Hematopoietic multipotent progenitor cell treated with erythropoietin and hydrocortisone succinate and interleukin-3 and kit ligand, for 17 days (in vitro differentiated cells): ENCODE measurements at places on chromosomes 13 and 19.

- peak; percentile 51 for DNase-seq
Measured at GRCh38 chr19:43779147-43779819, 1.5 kb downstream of the KCNN4 start.

DNA sequence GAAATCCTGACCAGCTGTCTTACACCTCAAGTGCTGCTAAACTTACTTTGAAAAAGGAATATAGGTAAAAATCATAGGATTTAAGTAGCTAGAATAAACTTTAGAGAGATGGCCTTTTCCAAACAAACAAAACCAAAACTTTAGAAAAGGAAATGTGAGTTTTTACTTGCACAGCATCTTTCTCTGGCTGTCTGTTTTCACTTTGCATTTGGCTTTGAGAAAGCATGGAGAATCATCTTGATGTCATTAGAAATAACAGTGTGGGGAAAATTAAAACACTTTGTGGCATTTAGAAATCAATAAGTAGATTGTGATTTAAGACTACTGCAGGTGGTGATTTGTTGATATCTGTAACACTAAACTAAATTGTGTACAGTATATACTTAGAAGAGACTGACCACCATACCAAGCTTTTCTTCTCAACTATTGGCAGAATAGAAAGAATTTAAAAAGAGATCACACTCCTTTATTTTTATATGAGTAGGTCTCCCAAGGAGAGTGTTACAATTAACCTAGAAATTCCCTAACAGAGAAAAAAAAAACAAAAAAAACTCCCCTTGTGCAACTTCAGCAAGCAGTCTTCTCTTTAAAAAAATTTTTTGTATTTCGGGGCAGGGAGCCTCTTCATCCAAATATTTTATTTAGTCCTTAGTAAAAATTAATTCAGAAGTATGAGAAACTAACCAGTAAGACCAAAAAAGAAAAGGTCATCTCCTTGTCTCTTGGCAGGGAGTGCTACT lies 6.1 kb downstream of the WDFY2 start:
- no peak for DNase-seq

DNA sequence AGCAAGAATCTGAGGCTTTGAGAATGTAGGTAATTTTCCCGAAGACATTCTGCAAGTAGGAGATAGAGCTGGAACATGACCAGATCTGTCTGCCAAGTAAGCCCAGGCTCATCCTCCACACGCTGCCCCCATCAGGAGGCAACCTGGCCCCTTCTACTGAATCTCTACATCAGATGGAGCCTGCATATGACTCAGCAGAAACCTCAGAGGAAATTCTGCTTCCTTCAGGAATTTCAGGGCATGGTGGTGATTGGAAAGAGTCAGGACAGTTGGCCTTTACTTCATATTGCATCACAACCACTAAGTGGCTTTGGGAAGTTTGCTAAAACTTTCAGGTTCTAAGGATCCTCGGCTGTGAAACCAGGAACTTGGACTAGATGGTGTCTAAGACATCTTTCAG lies 85.2 kb downstream of the LRRC63 start:
- no peak for DNase-seq

DNA sequence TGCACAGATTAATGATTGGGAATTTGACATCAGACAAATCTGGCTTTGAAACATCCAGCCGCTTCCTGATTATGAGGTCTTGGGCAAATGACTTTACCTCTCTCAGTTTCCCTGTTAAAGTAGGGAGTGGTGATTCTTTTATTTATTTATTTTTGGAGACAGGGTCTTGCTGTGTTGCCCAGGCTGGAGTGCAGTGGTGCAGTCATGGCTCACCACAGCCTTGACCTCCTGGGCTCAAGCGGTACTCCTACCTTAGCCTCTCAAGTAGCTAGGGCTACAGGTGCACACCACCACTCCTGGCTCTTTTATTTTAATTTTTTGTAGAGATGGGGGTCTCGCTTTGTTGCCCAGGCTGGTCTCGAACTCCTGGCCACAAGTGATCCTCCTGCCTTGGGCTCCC lies 2.7 kb downstream of the PSMD8 start:
- DNase-seq, result no peak

GRCh38 chr19:1259206-1259875 lies 9.8 kb upstream of the CIRBP start:
- peak; percentile 55 for DNase-seq

DNA sequence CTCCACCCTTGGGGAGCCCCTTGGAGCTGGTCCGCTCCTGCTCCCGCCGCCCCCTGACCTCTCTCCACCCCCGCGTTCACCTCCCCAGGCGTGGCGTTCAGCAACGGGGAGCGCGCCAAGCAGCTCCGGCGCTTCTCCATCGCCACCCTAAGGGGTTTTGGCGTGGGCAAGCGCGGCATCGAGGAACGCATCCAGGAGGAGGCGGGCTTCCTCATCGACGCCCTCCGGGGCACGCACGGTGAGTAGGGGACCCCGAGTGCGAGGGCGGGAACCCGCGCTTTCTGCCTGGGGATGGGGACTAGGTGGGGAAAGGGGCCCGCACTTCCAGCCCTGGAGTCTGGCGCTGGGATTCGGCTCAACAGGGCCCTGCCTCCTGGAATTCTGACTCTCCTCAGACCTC lies 1.7 kb downstream of the CYP2A13 start:
- DNase-seq, result no peak

- DNase-seq, result no peak
Measured at GRCh38 chr13:64866331-64866730, 2363.8 kb downstream of the PCDH9 start.

DNA sequence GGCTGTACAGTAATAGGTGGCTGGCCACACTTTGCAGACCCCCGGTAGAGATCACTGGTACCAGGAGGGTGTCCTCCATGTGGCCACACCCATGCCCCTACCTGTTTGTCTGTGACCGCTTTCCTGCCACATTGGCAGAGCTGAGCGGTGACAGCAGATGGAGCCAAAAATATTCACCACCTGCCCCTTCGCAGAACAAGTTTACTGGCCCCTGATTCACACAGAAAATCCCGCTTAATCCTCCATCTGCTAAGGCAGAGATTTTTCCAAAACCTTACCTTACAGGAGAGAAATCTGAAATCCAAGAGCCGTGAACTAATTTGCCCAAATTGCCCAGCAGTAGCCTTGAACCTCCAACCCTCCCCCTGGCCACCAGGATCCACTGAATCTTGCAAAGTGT lies 52.1 kb downstream of the MYO9B start:
- no peak for DNase-seq

DNA sequence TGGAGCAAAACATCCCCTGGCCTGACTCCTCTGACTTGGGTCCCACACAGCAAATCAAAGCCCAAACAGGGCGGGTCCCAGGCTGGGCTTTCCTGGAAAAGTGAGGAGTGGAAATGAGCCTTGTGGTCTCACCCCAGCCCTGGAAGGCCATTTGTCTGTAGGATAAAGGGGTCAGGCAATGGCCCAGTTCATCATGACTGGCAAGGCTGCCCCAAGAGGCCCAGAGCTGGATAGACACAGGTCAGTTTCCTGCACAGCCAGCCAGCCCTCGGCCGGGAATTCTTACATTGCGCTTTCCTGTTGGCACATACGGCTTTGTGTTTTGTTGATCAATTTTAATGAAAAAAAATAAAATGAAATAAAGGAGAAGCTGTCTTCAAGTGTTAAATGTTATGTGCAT lies 174.3 kb downstream of the TSHZ3 start:
- DNase-seq, result no peak

- DNase-seq, result no peak
Measured at GRCh38 chr19:2215281-2215751, 20.8 kb downstream of the PLEKHJ1 start.

GRCh38 chr19:5889288-5889971 lies 14.2 kb downstream of the NDUFA11 start:
- DNase-seq, result no peak

GRCh38 chr19:17112700-17113099 lies 37.1 kb downstream of the MYO9B start:
- no peak for DNase-seq

DNA sequence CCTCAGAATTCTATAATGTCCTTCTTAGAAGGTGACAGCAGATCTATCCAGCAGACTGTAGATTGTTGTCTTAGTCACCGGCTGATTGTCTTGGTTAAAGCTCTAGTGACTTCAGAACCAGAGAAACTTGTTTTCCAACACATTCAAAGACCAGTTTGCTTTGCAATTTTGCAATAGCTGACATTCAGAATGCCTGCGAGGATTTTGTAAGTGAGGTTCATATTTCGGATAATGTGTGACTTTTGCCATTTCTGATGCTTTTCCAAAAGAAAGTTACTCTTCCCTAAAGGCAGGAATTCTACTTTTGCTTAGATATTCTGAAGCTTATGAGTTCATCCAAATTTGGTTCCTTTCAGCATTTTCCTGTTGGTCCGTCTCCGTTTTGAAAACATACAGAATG lies 13.2 kb downstream of the SPINT2 start:
- DNase-seq, result no peak

DNA sequence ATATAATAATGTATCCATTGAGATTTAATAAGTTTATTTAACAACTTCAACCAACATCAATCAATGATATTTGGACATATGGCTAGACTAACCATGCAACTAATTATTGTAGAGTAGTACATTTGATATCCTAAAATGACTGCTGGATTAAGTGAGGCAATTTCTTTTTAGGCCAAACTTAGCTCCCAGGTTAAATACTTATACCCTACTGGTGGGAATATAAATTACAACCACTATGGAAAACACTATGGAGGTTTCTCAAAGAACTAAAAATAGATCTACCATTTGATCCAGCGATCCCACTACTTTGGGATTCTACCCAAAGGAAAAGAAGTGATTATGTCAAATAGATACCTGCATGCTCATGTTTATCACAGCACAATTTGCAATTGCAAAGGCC lies 345.8 kb downstream of the RBM26 start:
- no peak for DNase-seq

DNA sequence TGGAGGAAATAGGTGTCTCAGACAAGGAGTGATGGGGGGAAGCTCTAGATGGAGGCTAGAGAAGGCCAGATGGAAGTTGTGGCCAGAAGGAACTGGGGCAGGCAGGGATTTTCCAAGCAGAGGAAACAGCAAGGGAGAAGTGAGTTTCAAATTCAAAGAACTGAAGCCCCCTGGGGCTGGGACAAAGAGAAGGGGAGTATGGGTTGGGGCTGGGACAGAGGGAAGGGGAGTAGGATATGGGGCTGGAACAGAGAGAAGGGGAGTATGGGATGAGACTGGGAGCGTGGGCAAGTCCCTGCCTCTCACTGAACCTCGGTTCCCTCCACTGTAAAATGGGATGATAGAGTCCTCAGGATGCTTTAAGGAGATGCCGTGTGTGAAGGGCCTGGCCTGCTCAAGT lies 1.9 kb upstream of the GTF2F1 start:
- DNase-seq, result no peak

- DNase-seq, result no peak
Measured at GRCh38 chr19:343941-344624, 513 bp downstream of the MIER2 start.

- DNase-seq, result no peak
Measured at GRCh38 chr13:57946361-57946760, 314.8 kb downstream of the PCDH17 start.

DNA sequence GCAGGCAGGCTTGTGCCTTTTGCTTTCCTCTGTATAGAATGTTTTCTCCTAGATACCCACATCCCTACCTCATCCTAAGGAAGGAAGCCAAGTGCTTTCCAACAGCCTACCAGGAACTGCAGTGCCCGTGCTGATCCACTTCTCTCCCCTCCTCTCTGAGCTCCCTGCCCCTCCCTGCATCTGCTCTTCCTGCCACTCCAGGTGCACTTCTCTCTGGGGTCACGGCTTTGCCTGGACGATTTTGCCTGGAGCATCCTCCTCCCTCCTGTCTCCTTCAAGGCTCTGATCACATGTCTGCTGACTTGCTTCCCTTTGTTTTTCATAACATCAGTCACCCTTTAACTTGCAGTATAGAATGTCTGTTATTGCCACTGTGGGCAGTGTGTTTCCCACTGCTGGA lies 34.7 kb upstream of the IRS2 start:
- DNase-seq, result no peak

GRCh38 chr13:44542361-44542760 lies 33.8 kb downstream of the TSC22D1 start:
- no peak for DNase-seq

- DNase-seq, result peak; percentile 97
Measured at GRCh38 chr13:27251166-27252091, at the start of gene RPL21. TSS of gene RPL21 (plus strand) at chr13:27251558. CDS start at chr13:27253777, 2,219 bp downstream.
